ENCODE measurements at places on chromosomes 3 and 15.

- DNase-seq: no peak
Observed at GRCh38 chr15:38176155-38176554, 76.5 kb upstream of the SPRED1 start.

DNA sequence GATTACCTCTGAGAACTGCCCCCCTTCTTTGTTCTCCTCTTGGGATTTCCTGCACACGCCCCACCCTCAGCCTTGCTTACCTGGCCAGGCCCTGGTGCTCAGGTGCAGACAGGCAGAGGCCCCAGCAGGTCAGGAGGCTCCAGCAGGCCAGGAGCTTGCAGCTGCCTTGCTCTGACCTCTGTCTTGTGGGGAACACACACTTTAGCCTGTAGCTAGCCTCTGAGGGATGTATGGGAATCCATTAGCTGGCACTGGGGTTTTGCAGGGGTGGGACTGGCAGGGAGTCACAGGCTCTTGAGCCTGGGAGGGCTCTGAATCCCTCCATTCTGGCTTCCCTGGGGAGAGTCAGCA lies 2.7 kb downstream of the SMAD6 start:
- no peak for DNase-seq

GRCh38 chr3:134038071-134038491 lies 8.4 kb upstream of the SLCO2A1 start:
- DNase-seq: no peak

DNA sequence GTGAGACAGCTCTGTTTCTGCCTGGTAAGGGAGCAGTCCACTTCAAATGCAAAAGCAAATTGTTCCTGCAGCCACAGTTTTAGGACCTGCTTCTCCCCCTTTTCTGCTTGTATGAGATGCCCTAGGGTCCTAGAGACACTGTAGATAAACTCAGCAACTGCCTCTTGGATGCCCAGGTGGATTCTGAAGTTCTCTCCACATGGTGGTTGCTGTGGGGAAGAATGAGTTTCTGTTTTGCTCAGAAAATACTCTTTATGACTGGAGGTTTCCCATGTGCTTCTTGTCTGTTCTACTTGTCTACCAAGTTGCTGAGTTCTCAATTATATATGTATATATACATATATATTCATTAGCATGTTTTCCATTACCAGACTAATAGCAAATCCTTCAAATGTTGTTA lies 5.6 kb upstream of the ZNF80 start:
- DNase-seq: peak; percentile 32

DNA sequence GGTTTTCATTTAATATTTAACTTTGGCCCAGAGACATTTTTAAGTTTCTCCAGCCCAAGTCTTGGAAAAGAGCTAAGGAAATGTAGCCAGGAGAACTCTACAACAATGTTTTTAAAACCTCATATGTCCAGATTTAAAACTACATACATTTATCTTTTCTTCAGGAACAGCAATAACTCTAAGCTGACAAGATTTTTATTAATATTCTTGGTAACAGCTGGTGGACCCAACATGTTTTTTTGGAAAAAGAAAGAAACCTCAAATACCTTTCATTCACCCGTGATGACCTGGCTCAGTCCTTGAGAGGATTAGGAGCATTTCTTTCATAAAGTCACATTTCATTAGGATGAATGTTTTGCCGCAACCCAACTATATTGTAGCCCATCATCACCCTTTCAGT lies 50.4 kb upstream of the CMSS1 start:
- DNase-seq: no peak

DNA sequence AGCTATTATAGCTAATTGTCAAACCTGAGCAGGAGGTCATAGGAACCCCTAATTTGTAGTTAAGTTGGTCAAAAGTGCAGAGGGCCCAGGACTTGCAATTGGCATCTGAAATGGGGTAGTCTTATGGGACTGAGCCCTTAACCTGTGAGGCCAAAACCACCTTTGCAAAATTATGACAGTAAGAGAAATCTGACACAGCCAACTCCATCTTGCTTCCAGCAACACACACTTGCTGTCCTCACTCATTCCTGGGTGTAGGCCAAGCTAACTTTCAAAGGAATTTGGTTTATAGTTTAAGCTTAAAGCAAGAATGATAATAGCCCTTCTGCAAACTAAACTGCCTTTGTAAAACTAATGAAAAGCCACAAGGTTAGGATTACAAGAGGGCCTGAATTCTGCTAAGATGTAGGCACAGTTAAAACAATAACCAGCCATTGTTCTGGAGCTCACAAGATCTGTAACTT lies 57.6 kb upstream of the FRMD4B start:
- no peak for DNase-seq

- DNase-seq: no peak
Observed at GRCh38 chr3:72144773-72145505, 360.0 kb upstream of the PROK2 start.

DNA sequence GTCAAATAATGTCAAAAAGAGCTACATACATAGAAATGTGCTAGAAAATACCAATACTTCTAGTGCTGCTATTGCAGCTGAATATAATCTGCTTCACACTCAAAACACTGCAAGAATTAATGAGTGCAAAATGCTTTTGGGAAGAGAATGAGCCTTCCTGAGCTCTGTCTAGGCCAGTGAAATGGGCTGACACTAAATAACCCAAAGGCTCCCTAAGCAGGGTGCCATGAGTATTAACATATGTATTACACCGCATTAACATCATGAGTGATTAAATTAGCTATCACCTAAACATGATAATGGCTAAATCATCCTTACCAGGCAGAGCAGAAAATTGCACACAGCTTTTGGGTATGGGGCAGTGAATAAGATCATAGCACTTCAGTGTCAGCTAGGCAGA lies 806.3 kb upstream of the NECTIN3 start:
- DNase-seq: no peak

DNA sequence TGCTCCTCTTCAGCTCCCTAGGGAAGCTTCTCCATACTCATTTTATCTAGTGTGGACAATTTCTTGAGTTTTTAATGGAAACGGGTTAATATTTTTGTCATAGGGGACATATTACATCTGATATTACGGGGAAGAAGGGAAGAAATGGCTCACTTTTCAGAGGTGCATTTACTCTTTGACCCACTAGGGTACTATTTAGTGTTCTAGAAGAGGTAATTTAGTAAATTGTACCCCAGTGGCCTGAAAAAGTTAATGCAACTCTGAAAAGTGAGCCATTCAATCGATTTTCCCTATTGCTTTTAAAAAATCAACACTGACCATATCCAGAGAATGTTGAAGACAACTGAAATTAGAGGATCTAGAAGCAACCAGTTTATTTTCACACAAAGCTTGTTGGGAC lies 71.2 kb downstream of the MAP2K5 start:
- no peak for DNase-seq

DNA sequence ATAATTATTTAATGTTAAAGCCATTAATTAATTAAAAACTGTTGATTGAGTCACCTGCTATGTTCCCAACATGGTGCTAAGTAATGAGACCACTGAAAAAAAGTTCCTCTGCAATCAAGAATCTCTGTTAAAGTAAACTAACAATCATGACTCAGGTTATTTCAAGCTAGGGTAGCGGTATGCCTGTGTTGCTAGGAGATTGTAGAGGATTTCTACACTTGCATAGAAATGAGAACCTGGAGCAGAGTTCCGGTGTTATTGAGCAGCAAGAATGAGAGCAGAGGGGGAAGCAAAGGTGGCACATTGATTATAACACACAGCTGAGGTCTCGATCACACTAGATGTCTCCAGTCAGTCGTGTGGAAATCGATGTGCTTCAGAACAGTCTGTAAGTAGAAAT lies 41.4 kb downstream of the C3orf85 start:
- no peak for DNase-seq

DNA sequence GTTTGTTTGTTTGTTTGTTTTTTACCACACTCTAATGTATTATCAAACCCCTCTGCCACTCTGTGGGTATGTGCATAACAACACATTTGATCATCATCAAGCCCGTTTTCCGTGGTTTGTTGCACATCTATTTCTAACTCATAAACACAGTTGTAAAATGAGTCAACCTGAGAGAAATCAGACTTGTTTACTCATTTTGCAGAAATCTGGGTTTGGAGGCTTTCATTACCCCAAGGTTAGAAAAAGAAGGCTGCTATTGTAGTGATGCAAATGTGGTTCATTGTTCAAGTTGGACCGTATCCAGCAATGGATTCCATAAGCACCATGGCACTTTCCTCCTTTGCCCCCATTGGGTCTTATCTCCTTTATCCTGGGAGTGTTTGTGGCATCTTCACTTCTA lies 353.2 kb upstream of the SOX2 start:
- DNase-seq: no peak

- no peak for DNase-seq
Observed at GRCh38 chr3:95029644-95030043, 966.8 kb downstream of the NSUN3 start.

DNA sequence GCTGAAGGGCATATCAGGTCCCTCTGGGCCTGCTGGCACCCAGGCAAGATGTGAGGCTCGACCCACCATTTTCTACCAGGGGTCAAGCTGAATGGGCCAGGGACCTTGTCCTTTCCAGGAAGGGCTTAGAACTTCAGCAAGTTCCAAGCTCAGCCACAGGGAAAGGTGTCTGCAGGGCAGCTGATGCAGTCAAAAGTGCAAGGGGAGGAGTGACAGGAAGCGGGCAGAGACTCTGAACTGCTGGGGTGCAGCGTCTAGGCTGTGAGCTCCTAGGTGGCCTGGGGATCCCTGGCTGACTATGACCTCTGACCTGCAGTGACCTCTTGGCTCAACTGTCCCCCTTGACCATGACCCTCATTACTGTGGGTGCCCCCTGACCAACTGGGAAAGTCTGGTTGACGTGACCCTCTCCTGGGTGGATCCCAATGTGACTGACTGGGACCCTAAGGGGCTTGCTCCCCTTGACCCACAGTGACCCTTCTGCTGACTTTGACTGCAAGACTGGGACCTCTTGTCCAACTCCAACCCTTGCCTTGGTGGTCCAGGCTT lies 14.4 kb upstream of the SEC13 start:
- no peak for DNase-seq

- no peak for DNase-seq
Observed at GRCh38 chr15:73870700-73871408, 2.5 kb upstream of the TBC1D21 start.

DNA sequence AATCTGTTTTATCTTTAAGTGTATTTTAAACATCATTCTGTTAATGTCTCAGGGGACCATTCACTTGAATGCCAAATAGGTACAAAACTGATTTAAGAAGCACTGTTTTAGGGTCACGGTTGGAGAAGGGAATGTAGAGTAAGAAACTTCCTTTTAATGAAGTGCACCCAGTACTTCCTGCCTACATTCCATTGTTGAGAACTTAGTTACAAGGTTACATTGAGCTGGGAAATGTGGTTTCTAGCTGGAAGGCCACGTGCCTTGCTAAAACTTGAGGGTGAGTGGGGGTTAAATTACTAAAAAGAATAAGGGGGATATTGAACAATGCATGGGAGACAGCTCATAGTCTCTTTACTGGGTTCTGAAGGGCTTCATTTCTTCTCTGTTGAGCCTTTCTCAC lies 78.3 kb upstream of the TBC1D5 start:
- no peak for DNase-seq

DNA sequence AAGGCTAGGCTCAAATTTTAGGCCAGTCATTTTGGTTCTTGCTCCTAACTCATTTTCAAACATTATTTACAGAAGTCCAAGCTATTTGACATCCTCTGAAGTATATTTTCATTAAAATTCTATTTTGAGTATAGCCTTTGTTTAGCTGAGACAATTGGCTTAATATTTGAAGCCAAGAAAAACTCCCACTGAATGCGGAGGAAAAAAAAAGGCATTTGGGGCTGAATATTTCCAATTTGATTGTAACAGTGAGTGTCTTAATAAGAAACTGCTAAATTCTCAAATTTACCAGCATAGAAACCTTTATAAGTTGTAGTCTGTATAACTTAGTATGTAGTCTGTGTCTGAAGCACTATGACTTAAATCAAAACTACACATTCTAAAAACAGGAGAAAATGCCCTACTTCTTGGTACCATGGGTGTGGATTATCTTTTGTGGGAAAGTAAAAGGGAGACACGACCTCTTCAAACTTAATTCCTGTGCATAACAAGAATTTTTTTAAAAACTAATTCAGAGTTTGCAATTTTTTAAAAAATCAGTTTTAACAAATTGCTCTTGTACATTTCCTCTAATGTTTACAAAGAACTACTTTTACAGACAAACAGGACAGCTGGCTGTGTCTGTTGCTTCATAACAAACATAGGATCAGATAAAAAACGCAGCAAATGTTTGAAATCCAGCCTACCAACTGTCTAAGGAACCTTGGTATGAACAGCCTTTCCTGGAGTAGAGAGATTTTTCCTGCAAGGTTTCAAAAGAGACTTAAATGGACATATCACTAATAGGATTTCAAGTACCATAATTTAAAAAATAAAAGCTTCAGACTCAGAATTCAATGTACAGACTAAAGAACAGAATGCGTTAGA lies 52.7 kb upstream of the LMOD3 start:
- no peak for DNase-seq

- DNase-seq: no peak
Observed at GRCh38 chr3:11581237-11582190, 62.2 kb downstream of the VGLL4 start.

DNA sequence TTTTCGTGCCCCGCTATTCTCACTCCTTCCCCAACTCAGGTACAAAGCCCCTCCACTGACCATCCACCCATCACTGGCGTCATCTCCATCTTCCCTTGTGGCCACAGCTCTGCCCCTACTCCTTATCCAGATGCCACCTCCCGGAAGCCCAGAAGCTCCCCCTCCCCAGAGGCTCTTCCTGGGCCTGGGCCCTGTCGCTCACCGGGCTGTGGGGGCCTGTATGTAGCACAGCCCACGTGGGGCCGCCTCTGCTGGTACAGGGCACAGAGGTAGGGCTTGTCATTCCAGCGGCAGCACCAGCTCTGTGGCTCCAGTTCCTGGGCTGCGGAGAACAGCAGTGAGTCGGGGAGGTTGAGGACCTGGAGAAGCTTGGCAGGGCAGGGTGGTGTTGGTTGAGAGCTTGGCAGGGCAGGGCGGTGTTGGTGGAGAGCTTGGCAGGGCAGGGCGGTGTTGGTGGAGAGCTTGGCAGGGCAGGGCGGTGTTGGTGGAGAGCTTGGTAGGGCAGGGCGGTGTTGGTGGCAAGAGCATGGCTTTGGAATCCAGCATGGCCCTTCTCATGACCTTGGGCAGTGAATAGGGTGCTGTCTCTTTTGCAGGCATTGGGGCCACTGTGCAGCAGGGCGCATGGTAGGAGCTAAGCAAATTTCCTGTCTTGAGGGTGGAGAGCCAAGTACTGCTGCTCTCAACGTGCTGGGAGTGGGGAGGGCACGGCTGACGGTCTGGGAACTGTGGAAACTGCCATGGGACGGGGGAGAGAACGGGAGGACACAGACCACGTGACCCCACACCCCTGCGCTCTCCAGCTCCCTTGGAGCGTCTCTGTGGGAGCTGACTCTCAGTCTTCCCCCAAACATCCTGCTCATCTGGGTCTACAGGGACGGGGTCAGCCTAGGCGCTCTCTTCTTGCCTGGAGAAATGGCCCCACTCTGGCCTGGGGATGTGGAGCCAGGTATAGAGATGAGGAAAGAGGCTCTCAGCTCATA lies 43.4 kb downstream of the MUC20 start:
- DNase-seq: no peak

DNA sequence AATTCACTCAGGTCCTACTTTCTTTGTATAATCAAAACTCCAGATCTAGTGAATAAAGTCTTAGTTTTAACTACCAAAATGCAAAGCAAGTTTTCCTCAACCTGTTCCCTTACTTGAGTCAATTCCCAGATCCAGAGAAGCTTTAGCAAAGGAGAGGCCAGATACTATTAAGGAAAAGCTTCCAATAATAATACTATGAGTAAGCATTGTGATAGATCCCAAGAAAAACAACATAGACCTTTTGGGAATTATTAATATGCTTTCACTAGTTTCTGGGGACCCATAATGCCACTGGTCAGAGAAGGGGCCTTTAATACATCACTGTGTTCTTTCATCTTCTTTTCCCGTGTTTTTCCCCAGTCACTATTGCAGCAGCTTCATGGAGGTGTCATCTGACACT lies 339.9 kb upstream of the CDIN1 start:
- no peak for DNase-seq
